ENCODE measurements at places on chromosomes 6 and 20.

GRCh38 chr6:34132486-34133185, 13.3 kb downstream of the GRM4 start:
- no peak for DNase-seq

- DNase-seq = no peak
Measured at GRCh38 chr6:138569970-138570724, 70.9 kb upstream of the NHSL1 start.

DNA sequence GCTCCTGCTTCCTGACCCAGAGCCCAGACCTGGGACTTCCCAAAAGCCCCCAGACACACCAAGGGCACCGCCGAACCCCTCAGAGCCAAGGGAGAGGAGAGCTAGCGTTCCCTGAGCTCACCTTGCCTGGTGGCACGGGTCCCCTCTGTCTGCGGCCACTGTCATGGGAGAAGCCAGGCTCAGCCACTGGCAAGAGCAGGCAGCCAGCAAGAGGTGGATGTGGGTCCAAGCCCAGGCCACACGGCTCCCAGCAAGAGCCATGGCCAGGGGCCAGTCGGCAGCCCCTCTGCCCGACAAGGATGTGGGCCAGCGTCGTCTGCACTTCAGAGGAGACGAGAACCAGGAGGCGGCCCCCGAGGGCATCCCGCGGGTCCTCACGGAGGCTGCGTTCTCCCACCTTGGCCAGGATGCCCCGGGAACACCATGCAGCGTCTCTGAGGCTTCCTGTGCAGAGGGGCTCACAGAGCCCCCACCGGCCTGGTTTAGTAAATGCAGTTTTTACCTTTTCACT, 2.2 kb upstream of the PPDPF start:
- DNase-seq = no peak

DNA sequence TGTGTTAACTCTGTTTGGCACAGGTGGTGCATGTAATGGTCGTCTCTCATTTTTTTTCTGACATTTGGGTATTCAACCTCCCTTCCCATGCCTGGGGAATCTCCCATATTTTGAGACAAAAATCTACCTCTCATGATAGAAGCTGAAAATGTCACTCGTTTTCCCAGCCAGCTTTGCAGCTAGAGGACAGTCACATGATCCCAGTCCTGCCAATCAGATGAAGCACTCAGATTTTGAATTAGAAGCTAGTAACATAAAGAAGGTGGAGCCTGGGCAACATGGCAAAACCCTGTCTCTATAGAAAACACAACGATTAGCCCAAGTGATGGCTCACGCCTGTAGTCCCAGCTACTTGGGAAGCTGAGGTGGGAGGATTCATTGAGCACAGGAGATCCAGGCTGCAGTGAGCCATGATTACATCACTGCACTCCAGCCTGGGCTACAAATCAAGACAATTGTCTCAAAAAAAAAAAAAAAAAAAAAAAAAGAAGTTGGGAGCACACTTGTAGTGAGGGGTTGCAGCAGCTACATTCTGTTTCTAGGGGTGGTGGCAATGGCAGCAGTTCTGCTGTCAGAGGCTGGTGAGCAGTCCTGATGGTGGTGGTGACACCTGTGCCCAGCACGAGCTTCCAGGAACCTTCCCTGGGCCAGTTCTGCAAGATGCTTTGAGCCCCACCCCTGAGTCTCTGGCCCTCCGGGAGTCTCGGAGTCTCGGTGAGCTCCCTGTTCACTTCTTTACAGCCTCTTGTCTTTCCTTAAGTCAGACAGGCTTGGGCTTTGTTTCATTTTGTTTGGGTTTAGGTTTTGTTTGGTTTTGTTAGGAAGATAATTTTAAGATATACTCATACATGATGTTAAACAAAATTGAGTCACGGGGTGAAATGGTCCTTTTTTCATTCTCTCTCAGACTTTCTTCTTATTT, 94.1 kb upstream of the KCNG1 start:
- no peak for DNase-seq

- DNase-seq = no peak
Measured at GRCh38 chr6:131683479-131683878, 17.7 kb downstream of the OR2A4 start.

DNA sequence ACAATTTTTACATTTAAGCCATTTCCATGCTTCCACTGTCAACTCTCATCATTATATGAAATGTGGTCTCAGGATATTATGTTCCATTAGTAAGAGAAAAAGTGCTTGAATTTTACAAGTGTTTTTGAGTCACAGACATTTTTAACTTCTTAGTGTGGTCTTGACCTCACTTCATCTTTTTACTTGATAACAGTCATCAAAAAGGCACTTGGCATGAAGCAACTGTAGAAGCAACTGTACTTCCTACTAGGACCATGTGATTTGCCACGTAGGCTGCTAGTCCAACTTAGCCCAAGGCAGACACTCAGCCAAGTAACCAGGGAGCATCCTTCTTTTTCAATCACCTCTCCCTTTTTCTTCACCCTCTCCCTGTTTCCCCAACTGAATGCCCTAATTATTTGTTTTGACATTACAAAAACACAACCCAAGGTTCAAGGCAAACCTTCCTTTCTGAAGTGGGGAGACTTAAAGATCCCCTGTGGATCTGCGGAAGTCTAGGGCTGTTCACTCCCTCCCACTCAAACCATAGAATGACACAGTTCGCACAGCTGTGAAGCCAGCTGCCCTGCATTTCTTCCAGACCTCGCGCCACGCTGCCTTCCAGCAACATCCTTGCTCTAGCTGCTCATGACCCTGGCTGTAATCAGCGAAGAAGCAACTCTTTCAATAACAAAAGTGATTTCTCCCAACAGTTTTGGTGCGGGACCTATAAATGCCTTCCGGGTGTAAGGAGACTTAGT, 45.0 kb downstream of the PHACTR1 start:
- DNase-seq = no peak

DNA sequence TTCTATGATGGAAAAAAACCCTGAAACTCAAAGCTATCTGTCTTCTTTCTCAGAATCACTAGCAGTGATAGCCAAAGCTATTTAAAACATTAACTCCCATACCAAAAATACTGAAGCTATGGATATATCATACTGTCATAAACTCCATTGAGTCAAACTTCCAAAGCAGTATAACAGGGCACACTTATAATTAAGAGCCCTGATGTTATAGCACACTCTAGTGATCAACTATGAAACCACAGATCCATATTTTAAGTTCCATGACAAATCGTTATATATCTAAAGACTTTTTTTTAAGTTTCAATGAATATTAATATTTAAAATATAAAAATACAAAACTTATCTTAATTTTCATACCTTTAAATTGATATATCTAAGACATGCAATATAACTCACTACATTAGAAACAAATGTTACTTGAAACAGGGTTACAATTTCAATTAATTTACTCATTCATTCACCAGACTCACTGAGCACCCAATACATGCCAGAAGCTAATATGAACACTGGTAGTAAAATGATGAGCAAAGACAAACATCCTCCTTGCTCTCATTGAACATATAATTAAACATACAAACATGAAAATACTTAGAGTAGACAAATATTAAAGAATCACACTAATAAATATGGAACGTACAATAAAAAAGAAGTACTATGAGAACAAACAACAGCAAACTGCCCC, 69.3 kb downstream of the IBTK start:
- DNase-seq = no peak

DNA sequence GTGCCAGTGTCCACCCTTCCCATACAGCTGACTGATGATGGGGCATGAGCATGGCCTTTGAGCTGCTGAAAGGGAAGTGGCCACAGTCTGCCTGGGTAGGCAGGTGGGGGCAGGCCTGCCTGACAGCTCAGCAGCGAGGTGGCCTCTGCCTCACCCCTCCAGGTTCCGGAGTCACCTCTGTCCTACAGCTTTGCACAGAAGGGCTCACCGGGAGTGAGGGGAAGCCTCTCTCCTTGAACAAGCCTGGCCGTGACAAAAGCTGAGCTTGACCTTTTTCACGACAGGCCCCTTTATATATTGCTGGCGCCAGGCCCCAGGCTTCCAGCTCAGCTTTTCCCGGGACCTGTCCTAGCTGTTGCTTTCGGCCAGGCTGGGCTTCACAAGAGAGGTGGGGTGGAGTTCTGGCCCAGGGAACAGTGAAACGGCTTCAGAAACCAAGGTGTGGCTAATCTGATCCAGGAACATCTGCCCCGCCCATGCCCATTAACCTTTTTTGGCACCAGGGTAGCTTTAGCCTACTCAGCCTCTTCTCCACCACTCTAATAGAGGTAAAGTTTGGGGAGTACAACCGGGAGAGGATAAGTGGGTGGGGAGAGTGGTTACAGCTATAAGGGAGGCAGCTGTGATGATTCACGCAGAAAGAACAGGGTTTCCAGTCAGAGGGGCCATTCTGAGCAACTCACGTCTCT, 42.9 kb downstream of the C6orf132 start:
- DNase-seq = no peak

- DNase-seq = no peak
Measured at GRCh38 chr6:3457710-3458602, 1.1 kb upstream of the SLC22A23 start.

DNA sequence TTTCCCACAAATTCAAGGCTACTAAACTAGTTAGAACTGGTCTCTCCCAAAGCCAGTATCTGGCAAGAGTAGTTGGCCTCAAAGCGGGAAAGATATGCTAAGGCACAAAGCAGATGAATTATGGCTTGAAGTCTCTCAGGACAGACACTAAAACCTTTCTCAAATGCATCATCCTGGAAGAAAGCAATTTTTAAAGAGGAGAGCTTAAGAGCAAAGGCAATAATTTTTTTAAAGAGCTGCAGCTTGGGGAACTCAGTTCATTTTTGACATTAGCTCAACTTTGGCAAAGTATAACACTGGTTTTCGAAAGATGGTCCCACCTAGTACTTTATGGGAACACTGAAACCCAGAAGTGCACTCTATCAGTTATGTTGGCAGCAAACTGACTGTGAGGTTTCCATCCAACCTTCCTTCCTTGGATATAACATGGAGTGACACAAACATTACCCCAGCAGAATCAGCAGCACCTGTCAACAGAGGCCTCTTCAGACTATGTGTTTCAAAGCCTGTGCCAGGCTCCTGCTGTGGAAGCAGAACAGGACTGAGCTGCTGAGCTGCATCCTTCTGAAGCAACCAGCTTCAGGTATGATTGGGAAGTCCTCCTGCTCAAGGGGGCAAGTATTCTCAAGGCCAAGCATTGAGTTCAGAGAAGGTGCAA, 852.3 kb upstream of the HS3ST5 start:
- no peak for DNase-seq

GRCh38 chr6:118400582-118400981, 147.5 kb upstream of the PLN start:
- DNase-seq = no peak

- no peak for DNase-seq
Measured at GRCh38 chr6:144158133-144158532, 7.8 kb downstream of the STX11 start.

DNA sequence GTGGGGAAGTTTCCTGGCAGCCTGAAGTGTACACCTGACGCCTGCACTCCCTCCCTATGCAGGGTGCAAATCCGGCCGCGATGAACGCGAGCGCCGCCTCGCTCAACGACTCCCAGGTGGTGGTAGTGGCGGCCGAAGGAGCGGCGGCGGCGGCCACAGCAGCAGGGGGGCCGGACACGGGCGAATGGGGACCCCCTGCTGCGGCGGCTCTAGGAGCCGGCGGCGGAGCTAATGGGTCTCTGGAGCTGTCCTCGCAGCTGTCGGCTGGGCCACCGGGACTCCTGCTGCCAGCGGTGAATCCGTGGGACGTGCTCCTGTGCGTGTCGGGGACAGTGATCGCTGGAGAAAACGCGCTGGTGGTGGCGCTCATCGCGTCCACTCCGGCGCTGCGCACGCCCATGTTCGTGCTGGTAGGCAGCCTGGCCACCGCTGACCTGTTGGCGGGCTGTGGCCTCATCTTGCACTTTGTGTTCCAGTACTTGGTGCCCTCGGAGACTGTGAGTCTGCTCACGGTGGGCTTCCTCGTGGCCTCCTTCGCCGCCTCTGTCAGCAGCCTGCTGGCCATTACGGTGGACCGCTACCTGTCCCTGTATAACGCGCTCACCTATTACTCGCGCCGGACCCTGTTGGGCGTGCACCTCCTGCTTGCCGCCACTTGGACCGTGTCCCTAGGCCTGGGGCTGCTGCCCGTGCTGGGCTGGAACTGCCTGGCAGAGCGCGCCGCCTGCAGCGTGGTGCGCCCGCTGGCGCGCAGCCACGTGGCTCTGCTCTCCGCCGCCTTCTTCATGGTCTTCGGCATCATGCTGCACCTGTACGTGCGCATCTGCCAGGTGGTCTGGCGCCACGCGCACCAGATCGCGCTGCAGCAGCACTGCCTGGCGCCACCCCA, 1.2 kb downstream of the GPR6 start:
- no peak for DNase-seq

DNA sequence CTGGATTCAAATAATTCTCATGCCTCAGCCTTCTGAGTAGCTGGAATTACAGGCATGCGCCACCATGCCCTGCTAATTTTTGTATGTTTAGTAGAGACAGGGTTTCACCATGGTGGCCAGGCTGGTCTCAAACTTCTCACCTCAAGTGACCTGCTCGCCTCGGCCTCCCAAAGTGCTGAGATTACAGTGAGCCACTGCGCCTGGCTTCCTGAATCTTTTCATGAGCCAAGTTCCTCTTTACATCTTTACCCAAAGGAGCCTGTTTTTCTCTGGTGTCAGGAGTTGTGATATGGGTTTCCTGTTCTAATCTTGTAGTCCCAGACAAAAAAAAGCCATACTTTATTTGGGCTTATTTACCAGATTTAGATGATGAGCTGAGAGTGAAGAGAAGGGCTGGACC, 34.4 kb downstream of the PCNA start:
- peak; percentile 50 for DNase-seq

GRCh38 chr20:7362601-7363000, 577.7 kb downstream of the HAO1 start:
- DNase-seq = no peak

DNA sequence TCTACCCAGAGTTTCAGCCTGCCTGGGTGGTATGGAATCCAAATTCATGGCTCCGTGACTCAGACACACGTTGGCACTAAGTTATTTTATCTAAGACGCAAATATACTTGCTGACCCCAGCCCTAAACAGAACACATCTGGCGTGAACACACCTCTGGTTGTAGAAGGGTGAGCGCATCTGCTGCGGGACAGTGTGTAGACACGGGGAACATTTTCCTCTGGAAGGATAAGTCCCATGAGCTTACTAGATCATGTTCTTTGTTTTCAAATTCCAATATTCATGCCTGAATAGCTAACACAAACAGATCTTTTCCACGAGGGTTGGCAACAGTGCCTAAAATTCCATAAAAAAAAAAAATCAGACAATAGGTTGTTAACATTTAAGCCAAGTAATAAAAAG, 87.8 kb downstream of the TMEM170B start:
- no peak for DNase-seq

GRCh38 chr20:4131911-4132310, 116.6 kb upstream of the RNF24 start:
- no peak for DNase-seq

DNA sequence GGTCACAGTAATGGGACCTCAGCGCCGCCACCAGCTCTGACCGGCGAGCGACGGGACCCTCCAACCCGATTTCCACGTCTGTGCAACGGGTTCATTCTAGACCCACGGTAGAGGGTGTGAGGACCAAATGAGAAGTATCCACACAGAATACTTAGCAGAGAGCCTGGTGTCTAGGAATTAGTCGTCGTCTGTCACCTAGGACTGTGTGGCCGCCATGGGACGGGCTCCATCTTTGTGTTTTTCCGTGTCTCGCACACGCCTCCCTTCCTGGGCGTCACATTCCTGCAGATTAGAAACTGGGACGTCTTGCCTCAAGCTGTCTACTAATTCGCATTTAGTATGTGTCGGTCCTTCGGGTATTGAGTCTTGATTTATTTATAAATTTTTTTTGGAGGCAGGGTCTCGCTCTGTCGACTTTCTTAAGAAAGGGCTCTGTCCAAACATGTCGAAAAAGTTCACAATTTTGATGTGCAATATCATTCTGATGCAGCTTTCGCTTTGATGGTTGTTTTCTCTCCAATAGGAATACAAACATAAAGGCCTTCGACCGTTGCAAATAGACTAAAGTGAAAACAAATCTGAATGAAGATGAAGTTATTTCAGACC, 563 bp downstream of the MGME1 start:
- no peak for DNase-seq

Data from GF-D8 (cell line).